ENCODE measurements at places on chromosomes 7 and 10.

- no peak for DNase-seq
Measured at GRCh38 chr10:119613741-119614140, 17.0 kb upstream of the TIAL1 start.

- DNase-seq: no peak
Measured at GRCh38 chr10:69375307-69376151, 41.2 kb downstream of the TACR2 start.

- no peak for DNase-seq
Measured at GRCh38 chr10:72480861-72481260, 126.1 kb upstream of the DNAJB12 start.

- DNase-seq: no peak
Measured at GRCh38 chr10:22542773-22543172, 171.6 kb downstream of the PIP4K2A start.

- no peak for DNase-seq
Measured at GRCh38 chr10:60525716-60526585, 136.3 kb upstream of the ANK3 start.

GRCh38 chr7:138668229-138668596 is 32.9 kb downstream of the SVOPL start:
- no peak for DNase-seq

- DNase-seq: no peak
Measured at GRCh38 chr10:132248455-132249225, 59.1 kb downstream of the STK32C start.

Measured in RPMI8226 (cell line).